ENCODE measurements at places on chromosomes 13 and 19. TPM values are rescaled to one million over a fixed set of nuclear protein-coding genes. Genes with fewer than 3 reads are reported as not detected.

DNA sequence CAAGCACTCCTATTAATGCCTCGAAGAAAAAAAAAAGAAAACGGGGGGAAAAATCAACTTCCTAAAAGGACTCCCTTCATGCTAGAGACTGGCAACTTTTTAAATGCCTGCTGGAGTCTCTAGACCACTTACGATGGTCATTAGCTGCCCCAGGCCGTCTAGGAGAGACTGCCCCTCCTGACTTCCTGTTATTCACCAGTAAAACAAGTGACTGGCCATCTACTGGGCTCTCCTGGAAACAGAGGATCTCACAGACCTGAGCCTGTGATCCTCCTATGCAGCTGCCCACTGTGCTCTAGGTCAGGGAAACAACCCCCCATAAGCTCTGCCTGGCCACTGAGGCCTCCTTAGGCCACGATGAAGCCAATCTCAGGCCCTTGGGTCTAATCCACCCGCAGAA, 7.4 kb downstream of the ZNF266 start:
- no peak for DNase-seq

ICAM5 gene
- not detected for total RNA-seq

RNF113B gene
- total RNA-seq, result not detected

- no peak for DNase-seq
These were observed 113.5 kb downstream of the COL4A2 start for GRCh38 chr13:110420626-110421025.

GRCh38 chr19:57292547-57292946, 12.3 kb downstream of the ZNF460 start:
- DNase-seq, result no peak

GSX1 gene
- not detected for total RNA-seq

SRRM5 gene
- 0.16 TPM for total RNA-seq

DNA sequence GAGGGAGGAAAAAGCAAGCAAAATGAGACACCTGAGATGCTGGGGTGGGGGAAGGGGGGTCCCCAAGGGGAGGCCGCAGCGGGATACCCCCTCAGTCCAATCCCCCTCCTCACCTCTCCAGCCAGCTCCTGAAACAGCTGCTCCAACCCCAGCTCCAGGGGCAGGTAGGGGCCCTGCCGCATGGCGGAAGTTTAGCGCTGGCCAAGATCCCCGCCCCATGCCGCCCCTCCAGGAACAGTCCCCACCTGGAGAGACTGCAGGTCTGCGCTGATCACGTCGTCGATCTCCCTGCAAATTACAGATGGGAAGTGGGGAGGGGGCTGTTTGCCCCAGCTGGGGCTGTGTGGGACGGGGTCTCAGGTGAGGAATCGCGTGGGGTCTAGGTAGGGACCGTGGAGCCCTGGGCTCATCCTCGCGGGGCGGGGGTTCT, 9.0 kb downstream of the CAPN12 start:
- DNase-seq, result peak; percentile 70

DNA sequence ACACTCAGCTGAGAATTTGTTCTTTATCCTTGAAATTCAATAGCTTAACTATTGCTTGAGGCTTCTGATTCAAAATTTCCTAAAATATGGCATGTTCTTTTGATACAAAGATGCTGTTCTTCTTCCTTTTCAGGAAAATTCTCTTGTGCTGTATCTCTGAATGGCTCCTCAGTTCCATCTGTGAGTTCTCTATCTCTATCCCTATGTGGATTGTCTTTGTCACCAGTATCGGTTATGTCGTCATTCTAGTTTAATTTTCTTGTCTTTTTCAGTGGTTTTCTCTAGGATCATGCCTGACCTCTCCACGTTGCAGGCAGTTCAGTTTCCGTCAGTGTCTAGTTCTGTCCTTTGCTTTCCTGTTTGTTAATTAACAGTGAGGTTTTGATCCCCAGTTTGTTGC, 104.6 kb upstream of the GJB6 start:
- no peak for DNase-seq
